ENCODE measurements at places on chromosomes 2 and 18.

DNA sequence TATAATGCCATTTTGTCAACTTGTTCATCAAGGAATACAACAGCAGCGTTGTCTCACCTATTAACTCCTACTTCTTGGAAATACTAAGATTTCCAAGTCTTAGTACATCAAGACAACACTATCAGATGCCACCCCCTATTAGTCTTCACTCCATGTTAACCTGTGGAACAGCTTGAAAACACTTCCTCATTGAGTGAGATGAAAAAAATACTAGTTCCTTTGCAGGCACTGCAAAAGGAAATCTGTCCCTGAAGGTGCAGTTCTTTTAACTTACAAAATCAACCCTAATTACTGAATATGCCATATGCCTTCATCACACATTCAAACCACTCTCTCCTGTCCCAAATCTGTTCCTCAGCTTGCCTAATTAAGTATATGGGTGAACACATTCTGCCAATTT lies 4.0 kb downstream of the CWC22 start:
- peak; percentile 4 for DNase-seq

DNA sequence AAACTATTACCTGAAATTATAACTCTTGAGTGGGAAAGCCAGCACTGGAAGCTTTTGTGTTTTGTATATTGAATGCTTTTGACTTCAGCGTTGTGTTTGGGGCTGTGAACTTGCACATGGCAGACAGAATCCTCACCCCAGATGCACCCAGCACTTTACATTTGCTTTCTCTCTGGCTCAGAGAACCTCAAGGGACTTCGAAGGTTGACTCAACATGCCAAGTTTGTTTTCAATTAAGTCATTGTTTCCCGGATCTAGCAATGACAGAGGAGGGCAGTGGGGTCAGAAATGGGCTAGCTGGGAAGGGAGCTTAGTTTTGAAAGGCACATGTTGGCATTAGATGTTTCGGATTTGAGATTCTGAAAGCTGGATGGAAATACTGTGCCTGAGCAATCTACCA lies 22.4 kb downstream of the TET3 start:
- no peak for DNase-seq

DNA sequence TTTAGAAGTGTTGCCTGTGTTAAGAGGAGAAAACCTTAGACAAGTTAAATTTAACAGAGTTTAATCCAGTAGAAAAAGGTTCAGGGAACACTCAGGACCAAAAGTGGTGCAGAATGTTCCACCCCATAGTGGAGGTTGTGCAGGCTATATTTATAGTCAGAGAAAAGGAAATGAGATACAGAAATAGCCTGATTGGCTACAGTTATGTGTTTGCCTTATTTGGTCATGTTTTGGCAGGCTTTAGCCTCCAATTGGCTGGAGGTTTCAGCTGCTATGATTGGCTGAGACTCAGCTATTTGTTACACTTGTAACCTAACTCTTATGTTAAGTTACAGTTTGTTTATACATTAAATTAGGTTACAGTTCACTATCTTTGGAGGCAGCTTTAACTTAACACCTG lies 4.2 kb downstream of the STAMBP start:
- no peak for DNase-seq

DNA sequence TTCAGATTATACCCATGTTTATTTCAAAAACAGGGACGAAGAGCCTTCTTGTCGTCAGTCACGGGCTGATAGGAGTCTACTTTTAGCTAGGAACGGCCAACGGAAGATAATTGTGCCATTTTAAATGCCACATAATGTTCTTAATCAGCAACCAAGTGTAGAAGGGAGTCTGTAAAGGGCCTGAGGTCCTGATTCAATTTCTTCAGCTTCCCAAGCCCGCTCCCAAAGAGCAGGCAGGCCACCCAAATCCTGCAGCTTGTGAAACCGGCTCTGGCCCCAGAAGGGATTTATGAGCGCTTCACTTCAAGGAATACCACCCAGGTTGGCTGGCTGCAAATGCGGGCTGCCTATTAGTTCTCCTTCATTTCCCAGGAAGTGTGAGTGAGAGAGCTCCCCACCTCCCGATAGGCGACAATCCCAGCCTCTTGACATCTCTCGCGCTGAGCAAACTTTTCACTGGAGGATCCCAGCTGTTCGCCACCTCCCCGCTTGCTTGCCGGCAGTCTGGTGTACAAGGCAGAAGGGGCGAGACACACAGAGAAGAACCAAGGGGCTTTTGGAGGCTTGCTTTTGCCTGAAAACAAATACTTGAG lies 272.9 kb downstream of the CDH20 start:
- DNase-seq: no peak

DNA sequence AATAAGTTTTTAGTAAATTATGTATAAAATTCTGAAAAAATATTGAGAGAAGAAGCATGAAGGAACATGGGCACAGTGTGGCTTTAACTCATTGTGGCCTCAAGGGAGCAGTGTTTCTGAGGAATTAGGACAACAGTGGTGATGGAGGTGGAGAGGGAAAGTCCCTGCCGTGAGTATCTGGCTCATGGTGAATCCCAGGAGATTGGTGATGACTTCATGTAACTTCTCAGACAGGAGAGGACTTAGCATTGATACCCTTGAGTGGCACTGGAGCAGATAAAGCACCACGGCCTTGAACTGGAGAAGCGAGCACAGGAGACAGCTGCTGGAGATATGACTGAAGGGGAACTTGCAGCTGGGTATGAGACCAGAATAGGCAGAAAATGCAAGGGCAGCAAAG lies 35.0 kb upstream of the LRP1B start:
- DNase-seq: no peak

DNA sequence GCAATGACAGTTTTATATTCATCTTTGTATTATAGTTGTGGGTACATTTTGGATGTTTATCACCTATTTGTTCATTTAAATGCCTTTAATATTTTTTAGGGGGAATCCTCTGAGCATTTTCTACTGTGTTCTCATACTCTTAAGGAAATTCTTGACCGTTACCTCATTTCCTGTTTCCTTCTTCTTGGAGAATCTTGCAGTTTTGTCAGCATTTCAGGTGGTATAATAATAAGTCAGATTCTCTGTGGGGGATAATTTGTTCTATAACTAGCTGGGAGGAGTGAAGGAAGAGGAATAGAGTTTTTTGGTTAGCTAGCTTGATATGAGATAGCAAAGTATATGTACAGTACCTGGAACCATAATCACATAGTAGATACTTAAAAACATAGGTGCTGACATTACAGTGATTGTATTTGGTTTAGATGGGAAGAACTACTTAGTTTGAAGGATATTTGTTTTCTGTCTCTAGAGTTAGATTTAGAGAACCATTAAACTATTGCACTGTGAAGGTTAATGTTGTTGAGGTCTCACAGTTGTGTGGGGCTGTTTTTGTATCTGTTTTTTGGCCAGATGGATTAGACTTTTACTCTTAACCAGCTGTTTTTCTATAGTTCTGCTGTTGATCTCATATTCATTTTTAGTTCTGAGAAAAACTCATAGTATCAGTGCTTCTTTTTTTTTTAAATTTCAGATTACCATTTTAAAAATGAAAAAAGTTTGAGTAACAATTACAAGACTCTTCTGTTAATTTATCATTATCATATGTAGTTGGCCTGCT lies 14.2 kb downstream of the MTX2 start:
- DNase-seq: no peak

DNA sequence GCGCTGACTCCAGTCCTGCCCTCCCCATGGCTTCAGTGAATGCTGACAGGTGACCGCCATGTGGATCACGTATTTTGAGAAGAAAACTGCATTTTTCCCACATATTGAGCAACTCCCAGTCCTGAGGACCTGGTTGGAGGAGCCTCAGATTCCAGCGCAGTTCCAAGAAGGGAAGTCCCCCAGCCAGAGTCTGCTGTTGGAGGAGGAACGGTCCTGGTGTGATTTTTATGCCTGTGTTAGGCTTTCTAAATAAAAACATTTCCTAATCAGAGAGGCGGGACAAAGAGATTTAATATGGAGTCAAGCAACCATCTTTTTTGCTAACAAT lies 32.3 kb upstream of the COL6A3 start:
- no peak for DNase-seq

DNA sequence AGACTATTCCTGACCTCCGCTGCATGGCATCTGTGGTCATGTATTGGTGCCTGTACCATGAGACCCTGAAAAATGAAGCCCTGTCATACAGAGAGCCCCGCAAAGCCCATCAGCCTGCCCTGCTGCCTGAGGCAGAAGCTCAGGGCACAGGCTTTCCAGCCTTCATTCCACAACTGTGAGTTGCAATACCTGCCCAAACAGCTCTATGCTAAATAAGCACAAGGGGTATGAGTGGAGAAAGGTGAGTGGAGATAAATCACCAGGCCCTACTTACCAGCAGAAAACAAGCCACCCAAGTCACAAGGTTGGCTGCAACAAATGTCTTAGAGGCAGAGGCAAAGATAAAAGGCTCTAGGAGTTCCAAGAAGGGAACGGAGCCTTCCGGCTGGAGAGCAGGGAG lies 277.4 kb downstream of the TNS1 start:
- DNase-seq: no peak

- no peak for DNase-seq
These were observed 156.7 kb downstream of the TPO start for GRCh38 chr2:1569879-1570450.

DNA sequence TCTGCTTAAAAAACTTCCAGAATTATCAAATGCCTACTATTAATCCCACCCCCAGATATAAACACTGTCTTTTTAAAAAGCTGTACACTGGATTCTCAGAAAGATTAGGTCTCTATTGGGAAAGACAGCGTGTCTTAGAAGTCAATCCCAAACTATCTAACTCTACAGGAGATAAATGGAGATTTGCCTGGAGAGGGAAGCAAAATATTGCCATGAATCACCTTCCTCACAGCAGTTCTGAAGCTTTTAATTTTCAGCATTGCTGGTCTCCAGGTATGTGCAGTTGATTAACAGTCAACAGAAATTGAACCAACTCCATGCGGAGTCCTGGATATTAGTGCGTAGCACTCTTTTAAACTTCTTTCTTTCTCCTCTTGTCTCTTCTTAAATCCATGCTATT lies 122.2 kb downstream of the DSC3 start:
- DNase-seq: no peak

DNA sequence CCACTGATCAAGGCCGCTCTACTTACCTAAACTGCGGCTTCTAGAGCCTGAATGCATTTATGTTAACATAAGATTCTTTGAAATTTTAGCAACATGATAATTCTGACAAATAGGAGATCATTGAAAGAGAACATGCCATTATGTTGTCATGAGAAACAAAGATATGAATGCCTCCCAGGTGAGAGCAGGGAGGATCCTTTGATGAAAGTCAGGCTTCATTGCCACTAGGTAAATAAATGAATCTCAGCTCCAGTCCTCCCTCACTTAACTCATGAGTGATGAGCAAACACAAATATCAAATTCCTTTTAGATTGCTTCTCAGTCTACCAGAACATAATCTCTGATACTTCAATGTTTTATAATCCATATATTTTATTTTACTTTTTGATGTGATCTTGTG lies 463.2 kb upstream of the CDH7 start:
- no peak for DNase-seq

DNA sequence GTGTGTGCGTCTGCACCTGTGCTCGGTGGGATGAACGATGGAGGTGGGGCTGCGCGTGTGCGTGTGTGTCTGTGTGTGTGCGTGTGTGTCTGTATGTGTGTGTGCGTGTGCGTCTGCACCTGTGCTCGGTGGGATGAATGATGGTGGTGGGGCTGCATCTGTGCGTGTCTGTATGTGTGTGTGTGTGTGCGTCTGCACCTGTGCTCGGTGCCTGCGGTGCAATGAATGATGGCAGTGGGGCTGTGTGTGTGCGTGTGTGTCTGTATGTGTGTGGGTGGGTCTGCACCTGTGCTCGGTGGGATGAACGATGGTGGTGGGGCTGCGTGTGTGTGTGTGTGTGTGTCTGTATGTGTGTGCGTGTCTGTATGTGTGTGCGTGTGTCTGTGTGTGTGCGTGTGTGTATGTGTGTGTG lies 48.5 kb upstream of the CTDP1 start:
- no peak for DNase-seq

- no peak for DNase-seq
These were observed 39.1 kb upstream of the FIGN start for GRCh38 chr2:163774862-163775261.

DNA sequence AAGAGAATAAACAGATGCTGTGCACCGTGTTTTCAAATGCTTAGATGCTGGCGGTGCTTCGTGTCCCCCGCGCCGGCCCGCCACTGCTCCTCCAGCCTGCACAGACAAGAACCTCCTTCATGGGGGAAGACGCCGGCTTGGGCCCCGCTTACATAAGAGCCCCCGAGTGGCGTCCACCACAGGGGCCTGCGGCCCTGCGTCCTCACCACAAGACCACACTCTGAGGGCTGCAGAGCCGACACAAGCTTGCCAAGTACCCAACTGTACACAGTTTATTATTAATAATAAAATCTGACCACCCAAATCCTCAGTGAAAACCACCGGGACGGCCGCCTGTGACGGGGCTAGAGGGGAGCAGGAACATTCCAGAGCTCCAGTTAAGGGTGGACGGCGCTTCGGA lies 232.2 kb downstream of the HDAC4 start:
- no peak for DNase-seq

GRCh38 chr2:75716406-75716805 lies 5.7 kb upstream of the GCFC2 start:
- DNase-seq: no peak

DNA sequence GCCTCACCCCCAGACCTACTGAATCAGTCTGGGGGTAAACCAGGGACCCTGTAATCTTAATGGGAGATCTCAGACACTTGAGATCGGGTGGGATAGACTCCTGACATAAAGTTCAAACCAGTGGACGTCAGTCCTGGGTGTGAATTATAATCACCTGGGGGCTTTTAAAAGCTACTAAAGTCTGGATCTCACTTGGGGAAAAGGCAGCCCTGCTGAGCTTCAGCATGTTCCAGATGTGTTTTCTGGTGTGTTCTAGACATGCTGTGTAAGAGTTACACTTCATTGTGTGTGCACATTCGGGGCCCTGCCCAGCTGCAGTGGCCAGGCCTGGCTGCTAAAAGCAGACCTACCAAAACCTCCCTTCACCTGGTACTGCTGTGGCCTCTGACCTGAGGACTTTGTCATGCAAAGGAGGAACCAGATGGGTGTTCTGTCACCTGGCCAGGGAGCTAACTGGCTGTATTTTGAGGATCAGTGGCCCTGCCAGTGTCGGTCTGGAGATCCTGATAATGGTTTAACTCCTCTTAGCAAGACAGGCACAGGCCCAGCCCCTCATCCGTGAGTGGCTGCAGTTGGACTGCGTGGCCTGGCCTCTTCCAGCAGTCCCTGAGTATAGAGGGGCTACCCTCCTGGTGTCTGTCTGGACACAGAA lies 10.6 kb downstream of the RRM2 start:
- no peak for DNase-seq

GRCh38 chr2:162220368-162220767 lies 22.9 kb downstream of the FAP start:
- DNase-seq: no peak

DNA sequence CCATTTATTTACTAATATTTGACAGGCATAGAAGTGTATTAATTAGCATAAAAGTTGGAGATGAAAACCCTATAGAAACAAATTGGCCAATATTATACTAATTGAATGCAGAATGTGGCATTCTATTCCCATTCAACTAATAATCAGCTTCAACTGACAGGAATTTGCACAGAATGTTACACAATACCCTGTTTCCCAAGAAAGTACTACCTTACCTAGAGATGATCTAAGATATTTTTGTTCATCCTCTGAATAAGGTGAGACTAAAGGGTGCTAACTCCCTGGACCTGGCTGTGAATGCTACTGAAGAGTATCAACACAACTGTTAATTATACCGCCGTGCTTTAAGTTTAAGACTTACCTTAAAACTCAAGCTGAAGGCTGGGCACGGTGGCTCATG lies 28.9 kb downstream of the CEP68 start:
- no peak for DNase-seq
